ENCODE measurements at places on chromosomes 2 and 18.

GRCh38 chr2:173349287-173349686, 5.4 kb upstream of the CDCA7 start:
- DNase-seq = no peak

- no peak for DNase-seq
Observed at GRCh38 chr2:134453476-134453875, 199.6 kb downstream of the MGAT5 start.

DNA sequence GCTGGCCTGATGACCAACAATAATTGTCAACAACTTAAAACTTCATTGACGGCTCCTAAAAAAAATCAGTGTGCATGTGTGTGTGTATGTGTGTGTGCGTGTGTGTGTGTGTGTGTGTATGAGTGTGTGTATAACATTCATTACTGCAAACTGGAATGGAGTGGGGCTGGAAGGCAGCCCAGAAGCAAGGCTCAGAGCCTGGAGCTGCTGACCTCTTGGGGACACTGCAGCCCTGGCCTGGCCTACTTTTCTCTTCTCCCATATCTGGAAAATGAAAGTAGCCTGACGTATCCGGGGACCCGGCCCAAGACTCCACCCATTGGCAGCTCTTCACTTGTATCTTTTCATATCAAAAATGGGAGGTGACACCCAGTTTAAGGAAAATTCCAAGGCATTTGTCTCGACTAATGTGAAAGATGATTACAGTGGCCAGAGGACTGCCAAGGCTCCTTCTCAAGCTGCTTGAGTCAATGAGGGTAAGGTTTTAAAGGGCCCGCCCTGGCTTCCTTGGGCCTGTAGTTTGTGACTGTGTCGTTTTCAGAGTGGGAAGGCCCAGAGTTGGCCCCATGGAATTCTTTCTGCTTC, 72.4 kb upstream of the IL1R1 start:
- DNase-seq = no peak

DNA sequence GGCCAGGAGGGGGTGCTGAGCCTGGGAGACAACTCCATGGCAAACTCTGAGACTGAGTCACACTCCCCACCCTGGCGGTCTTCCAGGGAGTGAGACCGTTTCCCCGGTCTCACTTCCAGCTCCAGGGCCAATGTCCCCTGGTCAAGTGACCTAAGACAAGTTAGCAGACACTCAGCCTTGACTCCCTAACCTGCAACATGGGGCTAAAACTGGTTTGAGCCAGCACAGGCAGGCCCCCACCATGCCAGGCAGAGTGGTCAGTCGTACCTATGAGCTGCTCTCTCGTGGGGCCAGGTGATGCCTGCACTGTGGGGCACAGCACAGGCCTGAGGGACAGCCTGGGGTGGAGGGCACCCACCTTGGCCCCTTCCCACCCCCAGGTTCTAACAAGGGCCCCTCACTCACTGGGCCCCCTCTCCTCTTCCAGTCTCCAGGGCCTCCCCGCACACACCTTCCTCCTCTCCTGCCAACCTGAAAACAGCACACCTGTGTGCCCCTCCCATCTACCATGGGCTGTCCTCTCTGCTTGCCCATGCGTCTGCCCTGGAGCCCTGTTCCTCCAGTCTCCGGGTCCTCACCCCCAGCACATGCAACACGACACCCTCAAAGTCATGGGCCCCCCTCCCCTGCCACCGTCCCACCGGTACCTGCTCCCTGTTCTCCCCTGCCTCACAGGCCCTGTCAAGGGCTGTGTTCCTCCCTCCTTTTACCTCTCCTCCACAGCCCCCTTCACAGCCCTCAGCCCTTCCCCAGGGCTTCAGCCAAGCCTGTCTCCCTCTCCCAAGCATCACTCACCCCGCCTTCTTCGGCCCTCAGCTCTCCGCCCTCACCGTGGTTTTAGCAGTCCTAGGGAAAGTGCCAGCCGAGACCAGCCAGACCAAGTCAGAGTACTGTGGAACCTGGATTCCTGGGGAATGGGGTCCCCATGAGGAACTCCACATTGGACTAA, 1.6 kb downstream of the GPR17 start:
- DNase-seq = no peak

DNA sequence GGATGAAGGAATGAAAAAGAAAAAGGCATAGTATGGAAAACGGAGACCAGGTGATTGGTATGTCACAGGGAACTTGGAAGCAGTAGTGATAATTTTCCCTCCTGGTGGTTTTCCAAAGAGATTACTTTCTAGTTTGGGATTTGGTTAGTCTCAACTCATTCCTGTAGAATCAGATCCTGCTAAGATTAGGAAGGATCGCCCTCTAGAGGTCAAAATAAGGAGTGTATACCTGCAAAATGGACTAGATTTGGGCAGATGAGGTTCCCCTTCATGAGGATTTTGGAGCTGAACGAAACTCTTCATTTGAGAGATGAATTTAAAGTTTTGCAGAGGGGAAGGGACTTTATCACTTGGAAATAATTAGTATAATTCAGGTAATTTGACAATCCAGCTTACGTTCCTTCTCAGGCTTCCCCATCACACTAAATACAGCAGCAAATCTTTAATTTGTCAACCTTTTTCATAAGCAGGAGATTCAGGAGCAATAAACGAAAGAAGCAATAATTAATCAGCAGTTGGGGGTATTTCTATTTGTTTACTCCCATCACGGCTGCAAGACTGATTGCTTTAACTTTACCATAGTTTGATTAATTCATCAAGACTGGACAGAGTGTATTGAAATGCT, 65.2 kb downstream of the CCDC195 start:
- DNase-seq = peak; percentile 11

DNA sequence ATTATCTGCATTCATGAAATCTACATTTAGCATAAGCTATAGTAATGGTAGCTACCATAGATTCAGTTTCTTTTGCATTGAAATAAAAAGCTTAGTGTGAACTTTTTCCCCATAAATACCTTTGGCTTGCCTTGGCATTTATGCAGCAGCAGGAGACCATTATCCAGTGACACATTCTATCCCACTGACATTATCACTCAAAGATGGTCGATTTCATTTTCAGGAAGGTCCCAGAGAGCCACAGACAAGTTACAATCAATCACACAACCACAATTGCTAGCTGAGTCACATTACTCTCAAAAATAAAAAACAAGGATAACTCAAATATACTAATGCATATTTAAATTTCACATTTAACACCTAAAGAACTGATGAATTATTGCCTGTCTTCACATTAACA, 512.7 kb upstream of the CDH2 start:
- DNase-seq = no peak

DNA sequence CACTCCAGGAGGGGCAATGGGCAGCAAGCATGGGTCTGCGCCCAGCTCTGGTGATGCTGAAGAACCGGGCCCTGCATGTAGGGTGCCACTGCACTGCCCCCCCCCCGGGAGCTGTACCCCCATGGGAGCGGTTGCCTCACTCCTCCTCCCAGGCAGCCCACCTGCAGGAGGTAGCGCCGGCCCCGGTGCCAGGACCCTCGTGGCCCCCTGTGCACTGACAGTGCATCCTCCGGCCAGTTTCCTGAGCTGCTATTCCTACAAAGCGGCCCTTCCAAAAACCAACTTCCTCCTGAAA, 109.4 kb downstream of the ZNF516 start:
- DNase-seq = no peak

DNA sequence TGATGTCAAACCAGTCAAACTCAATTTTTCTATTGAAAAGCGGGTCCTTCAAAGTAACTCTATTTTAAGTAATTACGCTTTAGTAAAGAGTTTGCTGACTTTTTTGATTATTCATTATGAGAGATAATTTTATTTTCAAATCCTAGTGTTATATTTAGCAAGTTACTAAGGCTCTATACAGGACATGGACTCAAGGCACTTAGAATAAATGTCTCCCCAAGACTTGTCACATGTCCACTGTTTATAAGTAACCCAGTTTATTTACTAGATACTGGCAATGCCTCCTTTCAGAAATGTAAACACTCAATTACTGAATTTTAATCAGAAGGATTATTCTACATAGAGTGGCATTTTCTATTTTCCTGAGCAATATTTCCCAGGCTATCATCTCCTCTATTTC, 638.1 kb downstream of the ERBB4 start:
- DNase-seq = no peak

- DNase-seq = no peak
Observed at GRCh38 chr2:33521791-33522281, 45.4 kb downstream of the RASGRP3 start.

GRCh38 chr2:234559609-234560008, 62.7 kb upstream of the ARL4C start:
- DNase-seq = no peak

DNA sequence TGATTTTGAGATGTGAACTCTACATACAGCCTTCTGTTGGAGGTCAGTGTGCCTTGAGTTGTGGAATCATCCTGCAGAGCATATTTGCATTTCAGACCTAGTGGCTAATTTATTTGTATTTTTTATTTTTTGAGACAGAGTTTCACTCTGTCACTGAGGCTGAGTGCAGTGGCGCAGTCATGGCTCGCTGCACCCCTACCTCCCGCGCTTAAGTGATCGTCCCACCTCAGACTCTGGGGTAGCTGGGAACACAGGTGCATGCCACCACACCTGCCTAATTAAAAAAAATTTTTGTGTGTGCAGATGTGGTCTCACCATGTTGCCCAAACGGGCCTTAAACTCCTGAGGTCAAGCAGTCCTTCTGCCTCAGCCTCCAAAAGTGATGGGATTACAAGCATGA, 104.4 kb downstream of the ASXL3 start:
- no peak for DNase-seq

DNA sequence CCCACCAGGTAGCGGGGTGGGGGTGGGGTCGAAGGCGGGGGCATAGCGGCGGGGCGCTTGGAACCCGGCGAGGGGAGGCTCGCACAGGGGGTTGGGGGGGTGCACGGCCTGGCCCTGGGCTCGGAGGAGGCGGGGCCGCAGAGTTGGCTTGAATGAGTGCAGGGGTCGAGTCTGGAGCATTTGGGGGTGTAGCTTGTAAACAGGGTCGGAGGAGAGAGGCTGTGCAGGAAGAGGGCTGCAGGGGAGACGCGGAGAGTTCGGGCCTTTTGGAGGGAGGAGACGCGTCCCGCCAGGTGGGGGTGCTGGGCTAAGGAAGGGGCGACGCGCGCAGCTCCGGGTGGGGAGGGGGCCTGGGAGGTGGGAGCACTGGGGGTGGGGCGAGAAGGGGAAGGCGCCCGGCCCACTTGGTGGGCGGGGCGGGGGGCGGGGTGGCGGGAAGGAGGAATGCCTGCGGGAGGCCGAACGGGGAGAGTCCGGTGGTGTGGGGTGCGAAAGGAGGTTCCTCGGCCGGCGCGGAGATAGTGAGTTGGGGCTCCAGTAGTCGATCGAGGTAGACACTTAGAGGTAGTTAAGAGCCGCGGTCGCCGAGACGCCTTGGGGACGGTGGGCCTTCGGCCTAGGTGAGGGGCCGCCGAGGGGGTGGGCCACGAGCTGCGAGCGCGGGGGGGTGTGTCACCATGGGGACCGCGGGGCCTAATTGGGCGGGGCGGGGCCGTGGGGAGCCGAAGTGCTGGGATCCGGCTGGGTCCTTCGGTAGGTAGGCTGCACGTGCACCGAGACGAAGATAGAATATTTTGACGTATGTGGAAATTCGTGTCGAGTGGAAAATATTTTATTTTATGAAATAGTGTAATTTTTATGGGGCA, 774 bp downstream of the MSH6 start:
- no peak for DNase-seq

GRCh38 chr18:61666876-61667590, 225.8 kb downstream of the RNF152 start:
- DNase-seq = no peak

DNA sequence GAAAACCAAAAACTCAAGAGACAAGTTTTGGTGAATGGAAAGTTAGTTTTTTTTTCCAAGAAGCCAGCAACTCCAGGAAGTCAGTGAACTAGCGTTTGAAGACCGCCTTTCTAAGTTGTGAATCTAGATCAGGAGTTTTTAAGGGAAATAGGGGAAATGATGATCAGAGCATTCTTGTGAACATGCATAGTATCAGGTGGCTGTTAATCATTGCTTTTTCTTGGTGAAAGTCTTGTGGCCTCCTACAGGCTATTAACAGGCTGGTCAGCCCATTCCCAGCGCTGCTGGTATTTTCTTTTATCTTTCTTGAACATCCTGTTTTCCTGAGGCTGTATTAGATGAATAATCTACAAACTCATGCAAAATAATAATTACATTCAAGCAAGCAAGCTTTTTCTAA, 155.8 kb downstream of the PTPRM start:
- DNase-seq = no peak

DNA sequence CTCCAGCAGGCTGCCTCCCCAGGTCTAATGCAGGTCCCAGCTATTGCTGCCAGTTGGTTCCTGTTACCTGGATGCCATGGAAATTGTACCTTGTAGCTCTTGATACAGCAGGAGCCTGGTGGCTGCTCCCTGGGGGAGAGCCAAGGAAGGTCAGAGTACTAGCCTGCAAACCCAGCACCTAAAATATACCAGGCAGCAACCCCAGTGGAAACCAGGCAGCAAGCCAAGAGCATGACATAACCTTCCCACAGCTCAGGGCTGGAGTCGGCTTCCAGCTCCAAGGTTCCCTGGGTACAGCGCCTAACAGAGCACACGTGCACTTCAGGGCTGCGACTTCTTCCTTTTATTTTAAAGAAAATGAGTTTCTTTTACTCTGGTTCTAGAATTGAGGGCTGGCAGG, 30.3 kb downstream of the TNP1 start:
- no peak for DNase-seq

GRCh38 chr18:53458944-53459580, 765.4 kb downstream of the MBD2 start:
- no peak for DNase-seq

GRCh38 chr2:68388772-68389171, 23.7 kb downstream of the PLEK start:
- DNase-seq = no peak

DNA sequence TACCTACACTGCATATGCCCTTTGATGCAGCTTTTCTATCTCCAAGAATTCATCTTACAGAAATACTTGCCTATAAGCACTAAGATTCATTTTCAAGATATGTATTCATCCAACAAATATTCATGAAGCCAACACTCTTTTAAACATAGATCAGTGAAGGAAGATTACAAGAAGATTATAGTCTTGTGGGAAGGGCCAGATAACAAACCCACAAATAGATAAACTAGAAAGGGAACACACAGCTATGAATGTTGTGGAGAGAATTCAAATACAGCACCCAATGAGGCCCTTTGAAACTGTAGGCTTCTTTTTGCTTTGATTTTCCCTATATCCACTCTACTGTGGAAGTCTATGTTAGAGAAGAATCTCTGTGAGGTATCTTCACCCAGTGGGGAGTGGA, 186.7 kb upstream of the RBMS1 start:
- DNase-seq = no peak

DNA sequence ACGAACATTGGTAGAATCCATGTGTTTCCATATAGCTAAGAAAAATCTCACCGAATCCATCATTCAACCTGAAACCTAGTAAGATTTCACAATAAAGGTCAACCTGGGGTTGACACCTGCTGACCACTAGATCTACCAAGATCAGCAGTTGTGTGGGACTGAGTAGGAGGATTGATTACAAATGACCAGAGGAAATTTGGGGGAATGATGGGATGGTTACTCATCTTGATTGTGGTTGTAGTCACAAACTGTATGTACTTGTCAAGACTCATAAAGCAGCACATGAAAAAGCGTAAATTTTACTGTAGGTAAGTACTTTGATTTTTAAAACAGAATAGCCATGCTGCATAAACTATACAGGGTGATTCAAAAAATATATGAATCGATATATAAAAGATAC, 14.7 kb downstream of the DAPL1 start:
- DNase-seq = no peak

Data from AG04450 (cell line).